ENCODE measurements at places on chromosomes 7 and 10. TPM values are rescaled to one million over a fixed set of nuclear protein-coding genes. Genes with fewer than 3 reads are reported as not detected.

The KIAA1549 gene
- 29.0 TPM for total RNA-seq

The NUTM2A gene
- 1.7 TPM for total RNA-seq

The ADRB1 gene
- 1.6 TPM for total RNA-seq

The GCK gene
- 7.7 TPM for total RNA-seq

The GIMAP2 gene
- 3.1 TPM for total RNA-seq

The CACNA2D1 gene
- 111 TPM for total RNA-seq

The JAKMIP3 gene
- 4.9 TPM for total RNA-seq

The AOC1 gene
- 0.09 TPM for total RNA-seq

The BMPER gene
- 3.8 TPM for total RNA-seq

The GPRIN2 gene
- total RNA-seq: 32.0 TPM

The CXCL12 gene
- 90.7 TPM for total RNA-seq

The GARS1 gene
- total RNA-seq: 73.1 TPM

The INPP5A gene
- 18.7 TPM for total RNA-seq

The AMPH gene
- total RNA-seq: 42.5 TPM

The COL17A1 gene
- total RNA-seq: 0.09 TPM

The ZPBP gene
- total RNA-seq: not detected

The ZP3 gene
- total RNA-seq: 0.45 TPM

The HECW1 gene
- total RNA-seq: 62.1 TPM

The PNLIP gene
- not detected for total RNA-seq

The CPED1 gene
- 6.0 TPM for total RNA-seq

The PDZD7 gene
- total RNA-seq: 5.9 TPM

The CALHM1 gene
- not detected for total RNA-seq

The FAM221A gene
- 15.2 TPM for total RNA-seq

The SMKR1 gene
- total RNA-seq: 2.2 TPM

The GLI3 gene
- total RNA-seq: 11.6 TPM

The CD36 gene
- total RNA-seq: 32.1 TPM

The LRIT1 gene
- total RNA-seq: not detected

The STYXL1 gene
- total RNA-seq: 15.0 TPM

The UCMA gene
- not detected for total RNA-seq

The VSTM2A gene
- 78.1 TPM for total RNA-seq

Data from cerebellum (tissue), 4 donors.